ENCODE measurements at places on chromosomes 2 and 18. TPM values are rescaled to one million over a fixed set of nuclear protein-coding genes. Genes with fewer than 3 reads are reported as not detected.

The C2orf81 gene
- total RNA-seq, result 1.4 TPM

The DCC gene
- 0.52 TPM for total RNA-seq

The KATNAL2 gene
- 3.8 TPM for total RNA-seq

The SUMO1 gene
- total RNA-seq, result 82.4 TPM

The IL36G gene
- total RNA-seq, result not detected

The CROCC2 gene
- total RNA-seq, result 0.26 TPM

The RGPD3 gene
- total RNA-seq, result under 0.01 TPM

The NR4A2 gene
- 0.32 TPM for total RNA-seq

The EGR4 gene
- under 0.01 TPM for total RNA-seq

The FAM110C gene
- total RNA-seq, result not detected

The TEX44 gene
- total RNA-seq, result not detected

The SPATS2L gene
- total RNA-seq, result 63.5 TPM
